ENCODE measurements at places on chromosomes 4 and X.

GRCh38 chrX:5242091-5242790, 986.4 kb downstream of the NLGN4X start:
- DNase-seq = no peak

DNA sequence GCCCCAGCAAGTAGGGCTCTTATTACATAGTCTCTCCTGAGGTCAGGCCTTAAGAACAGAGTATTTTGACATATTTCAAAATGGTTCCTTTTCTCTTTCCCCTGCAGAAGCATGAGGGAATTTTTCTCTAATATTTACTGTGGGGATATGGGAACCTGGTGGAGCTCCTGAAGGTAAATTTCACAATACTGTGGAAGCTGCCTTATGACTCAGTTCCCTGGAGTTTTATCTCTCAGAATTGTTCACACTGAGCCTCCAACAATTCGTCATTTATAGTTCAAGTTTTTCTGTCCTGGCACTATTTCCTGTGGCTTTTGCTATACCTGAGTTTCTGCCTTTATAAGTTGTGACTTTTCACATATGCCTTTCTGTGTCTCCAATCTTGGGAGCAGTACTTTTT, 607.2 kb upstream of the NDST4 start:
- no peak for DNase-seq

DNA sequence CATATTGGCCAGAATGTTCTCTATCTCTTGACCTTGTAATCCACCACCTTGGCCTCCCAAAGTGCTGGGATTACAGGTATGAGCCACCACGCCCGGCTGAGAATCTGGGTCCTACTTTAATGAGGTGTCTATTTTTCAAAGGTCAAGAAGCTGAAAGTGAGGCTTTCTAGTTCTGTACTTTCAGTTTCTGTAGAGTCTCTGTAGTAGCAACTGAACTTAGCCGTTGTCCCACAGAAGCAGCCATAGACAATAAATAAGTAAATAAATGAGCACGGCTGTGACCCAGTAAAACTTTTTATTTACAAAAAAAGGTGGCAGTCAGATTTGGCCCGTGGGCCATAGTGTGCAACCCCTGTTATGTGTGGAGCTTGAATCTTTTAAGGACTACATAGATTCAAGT, 92.0 kb downstream of the FNIP2 start:
- DNase-seq = no peak

DNA sequence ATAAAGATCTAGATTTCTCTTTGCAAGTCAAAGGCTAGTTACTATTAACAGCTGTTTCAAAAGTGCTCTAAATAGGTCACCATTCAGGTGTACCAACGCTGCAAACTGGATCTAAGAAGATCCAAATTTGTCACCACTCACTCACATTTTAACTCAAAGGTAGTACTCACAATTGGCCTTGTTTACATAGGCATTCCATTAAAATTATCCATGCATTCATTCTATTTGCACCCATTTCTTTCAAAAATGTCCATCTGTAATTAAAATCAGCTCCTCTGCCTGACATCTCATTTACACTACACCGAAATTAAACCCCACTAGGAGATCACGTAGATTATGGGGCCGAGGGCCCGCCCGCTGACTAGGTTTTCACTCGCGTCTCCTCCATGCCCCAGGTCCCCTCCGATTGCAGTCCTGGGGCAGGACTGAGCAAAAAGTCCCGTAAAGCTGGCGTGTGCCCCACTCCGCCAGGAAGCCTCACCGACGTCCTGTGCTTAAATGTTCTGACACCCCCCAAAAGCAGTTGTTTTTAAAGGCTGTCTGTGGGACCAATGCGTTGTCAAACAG, 1.3 kb upstream of the ING2 start:
- DNase-seq = no peak

GRCh38 chrX:152573866-152574265, 63.8 kb upstream of the GABRQ start:
- no peak for DNase-seq
